ENCODE measurements at places on chromosomes 12 and 14.

- no peak for DNase-seq
Observed at GRCh38 chr12:71865166-71865713, 25.7 kb downstream of the TBC1D15 start.

DNA sequence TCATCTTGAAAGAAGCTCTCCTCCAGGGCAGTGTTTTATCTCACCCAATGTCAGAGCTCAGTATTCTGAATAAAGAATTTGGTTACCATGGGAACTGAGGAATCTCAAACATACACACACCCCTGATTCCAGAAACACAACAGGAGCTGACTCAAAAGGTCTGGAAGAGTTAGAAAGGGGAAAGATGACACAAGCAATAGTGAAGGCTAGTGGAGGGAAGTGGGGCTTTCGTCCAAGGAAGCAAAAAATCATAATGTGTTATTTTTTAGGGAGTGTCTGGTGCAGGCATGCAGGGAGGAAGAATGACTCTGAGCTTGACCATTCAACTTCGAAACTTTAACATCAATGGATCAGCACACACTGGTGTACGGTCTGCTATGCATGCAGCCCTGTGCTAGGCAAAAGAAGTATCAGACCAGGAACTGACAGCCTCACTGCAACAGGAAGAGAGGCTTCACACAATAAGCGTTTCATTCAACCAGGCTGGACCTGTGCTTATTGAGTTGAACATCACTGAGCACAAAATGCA lies 20.3 kb downstream of the HEBP1 start:
- no peak for DNase-seq

DNA sequence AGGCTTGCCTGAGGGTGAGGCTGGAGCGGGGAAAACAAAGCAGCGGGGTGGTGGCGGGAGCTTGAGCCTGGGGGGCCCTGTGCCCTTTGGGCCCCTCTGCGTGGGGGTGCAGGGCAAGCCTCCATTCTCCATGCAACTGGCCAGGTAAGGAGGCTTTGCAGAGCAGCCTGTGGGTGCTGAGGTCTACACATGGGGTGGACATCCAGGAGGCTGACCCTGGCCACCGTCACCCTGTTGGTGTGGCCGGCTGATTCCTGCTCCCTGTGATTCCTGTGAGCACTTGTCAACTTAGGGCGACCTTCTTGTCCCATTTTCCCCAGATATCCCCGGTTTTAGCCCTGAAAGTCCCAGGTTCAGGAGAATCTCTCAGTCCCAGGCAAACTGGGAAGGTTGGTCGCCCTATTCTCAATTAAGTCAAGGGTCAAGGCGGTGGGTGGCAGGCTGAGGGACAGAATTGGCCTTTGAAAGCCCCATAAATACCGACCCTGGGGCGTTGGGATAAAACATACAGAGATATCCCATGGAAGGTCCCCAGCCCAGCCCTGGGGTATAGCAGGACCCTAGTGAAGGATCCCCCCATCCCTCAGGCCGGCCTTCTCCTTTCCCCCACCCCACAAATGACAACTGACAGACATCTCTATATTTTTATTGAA lies 70.5 kb downstream of the PRIMA1 start:
- DNase-seq: no peak

- DNase-seq: no peak
Observed at GRCh38 chr12:121740847-121741246, 28.3 kb downstream of the TMEM120B start.

DNA sequence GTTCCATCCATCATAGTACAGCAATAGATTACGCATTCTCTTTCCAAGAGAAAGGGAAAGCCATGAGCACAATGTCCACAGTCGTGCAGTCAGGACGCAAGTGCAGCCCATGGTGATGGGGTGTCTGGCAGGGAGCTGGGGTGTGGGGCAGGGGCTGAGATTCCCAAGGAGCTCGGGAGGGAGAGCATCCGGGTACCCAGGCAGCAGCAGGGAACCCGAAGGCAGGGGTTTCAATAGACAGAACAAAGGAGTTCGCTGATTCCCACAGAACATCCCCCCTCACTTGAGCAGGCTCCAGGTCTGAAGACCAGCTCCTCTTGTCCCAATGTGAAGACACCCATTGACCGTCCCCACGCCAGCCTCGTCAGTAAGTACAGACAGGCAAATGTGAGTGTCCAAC lies 13.5 kb downstream of the ANHX start:
- no peak for DNase-seq

- no peak for DNase-seq
Observed at GRCh38 chr12:104809706-104810385, 148.2 kb downstream of the SLC41A2 start.

DNA sequence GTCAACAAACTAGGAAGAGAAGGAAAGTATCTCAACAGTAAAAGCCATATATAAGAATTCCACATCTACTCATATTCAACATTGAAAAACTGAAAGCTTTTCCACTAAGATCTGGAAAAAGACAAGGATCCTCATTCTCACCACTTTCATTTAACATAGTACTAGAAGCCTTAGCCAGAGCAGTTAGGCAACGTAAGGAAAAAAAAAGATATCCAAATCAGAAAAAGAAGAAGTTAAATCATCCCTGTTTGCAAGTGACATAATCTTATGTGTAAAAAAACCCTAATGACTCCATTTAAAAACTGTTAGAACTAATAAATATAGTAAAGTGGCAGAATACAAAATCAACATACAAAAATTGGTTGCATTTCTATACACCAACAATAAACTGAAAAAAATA lies 426.2 kb downstream of the BCAT1 start:
- DNase-seq: no peak

- DNase-seq: no peak
Observed at GRCh38 chr14:71907793-71908515, 24.3 kb upstream of the RGS6 start.

DNA sequence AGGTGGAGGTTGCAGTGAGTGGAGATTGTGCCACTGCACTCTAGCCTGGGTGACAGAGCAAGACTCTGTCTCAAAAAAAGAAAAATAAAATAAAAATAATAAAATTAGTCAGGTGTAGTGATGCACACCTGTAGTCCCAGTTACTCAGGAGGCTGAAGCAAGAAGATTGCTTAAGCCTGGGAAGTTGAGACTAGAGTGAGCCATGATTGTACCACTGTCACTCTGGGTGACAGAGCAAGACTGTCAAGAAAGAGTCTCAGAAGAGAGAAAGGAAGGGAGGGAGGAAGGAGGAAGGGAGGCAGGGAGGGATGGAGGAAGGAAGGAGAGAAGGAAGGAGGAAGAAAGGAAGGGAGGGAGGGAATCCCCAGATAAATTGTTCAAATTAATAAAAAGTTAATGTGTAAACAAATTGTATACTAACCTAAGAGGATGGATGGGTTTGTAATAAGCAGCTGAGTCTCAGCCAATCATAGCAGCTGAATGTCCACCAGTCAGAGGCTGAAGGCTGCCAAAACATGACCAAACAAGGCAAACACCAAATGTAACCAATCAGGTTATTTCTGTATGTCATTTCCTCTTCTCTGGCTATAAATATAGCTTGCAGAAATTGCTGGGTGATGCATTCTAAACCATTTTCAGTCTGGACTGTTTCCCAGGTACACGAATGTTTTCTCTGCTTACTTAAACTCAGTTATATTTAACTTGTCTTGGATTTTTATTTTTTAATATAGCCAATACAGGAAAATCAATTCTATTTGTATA lies 6.1 kb upstream of the CDCA4 start:
- DNase-seq: no peak

- no peak for DNase-seq
Observed at GRCh38 chr14:105169776-105170655, 1.4 kb upstream of the JAG2 start.

- DNase-seq: no peak
Observed at GRCh38 chr14:92105073-92105892, 1.1 kb downstream of the ATXN3 start.

- no peak for DNase-seq
Observed at GRCh38 chr12:111505601-111506036, 93.5 kb downstream of the ATXN2 start.

DNA sequence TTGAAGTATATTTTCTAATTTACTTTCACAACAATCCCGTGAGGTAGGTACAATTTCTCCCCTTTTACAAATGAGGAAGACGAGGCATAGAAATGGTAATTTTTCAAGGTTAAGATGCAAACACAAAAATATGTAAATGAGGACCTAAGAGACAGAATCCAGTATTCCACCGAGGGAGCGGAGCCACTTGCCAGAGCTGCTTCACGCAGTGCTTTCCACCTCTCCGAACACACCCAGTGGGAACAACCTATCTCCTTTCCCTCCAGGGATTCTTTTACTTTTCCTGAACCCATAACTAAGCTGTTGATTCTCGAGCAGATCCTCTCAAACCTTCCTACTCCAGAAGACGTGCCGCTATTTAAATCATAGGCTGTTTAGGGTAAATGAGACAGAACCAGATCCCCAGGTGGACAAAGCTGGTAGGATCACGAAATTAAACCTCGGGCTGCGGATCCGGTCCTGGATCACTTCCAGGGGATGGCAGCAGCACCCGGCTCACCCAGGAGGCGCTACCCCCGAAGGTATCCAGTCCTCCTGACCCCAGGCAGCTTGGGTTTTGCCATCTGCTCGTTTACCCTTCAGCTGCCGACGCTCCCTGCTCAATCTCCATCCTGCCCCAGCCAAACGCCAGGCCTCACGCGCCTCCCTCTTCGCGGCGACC lies 1.5 kb downstream of the DDHD1 start:
- peak; percentile 1 for DNase-seq

GRCh38 chr12:278046-278445 lies 15.4 kb upstream of the SLC6A13 start:
- DNase-seq: no peak

- DNase-seq: no peak
Observed at GRCh38 chr12:91140026-91140931, 29.0 kb upstream of the LUM start.

DNA sequence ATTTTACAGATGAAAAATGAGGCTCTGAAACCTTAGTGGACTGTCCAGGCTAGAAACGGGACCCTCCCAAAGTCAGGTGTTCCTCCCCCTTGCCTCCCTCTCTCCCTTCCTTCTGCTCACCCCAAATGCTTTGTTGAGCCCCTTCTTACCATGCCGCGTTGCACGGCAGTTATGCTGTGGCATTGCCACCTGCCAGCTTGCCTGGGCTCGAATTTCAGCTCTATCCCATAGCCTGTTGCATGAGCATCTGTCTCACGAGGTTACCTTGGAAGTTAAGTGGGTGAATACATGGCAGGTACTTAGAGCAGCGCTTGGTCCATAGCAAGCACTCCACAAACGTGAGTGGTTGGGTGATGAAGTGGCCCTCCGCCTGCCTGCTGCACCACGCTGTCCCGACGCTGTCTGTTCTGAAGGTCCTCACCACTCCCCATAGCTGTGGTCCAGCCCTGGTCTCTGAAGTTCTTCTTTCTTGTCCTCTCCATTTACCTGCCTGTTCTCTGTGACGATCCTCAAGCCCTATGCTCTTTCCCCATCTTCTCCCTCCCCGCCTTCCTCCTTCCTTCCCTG lies 269.9 kb downstream of the CACNA1C start:
- DNase-seq: no peak

Data from stimulated activated CD8-positive, alpha-beta memory T cell treated with anti-CD3 and anti-CD28 coated beads, Interleukin-15, amount 100 ng/mL, for 4 hours (primary cell).